ENCODE measurements at places on chromosomes 4 and X.
A peak's percentile ranks its signal among the peaks of the same experiment; 100 is the strongest.

- no peak for DNase-seq
These were observed at the start of gene DCLK2 for GRCh38 chr4:150078041-150078578. Gene DCLK2 (plus strand): TSS chr4:150078445. CDS start chr4:150079028, 583 bp downstream.

DNA sequence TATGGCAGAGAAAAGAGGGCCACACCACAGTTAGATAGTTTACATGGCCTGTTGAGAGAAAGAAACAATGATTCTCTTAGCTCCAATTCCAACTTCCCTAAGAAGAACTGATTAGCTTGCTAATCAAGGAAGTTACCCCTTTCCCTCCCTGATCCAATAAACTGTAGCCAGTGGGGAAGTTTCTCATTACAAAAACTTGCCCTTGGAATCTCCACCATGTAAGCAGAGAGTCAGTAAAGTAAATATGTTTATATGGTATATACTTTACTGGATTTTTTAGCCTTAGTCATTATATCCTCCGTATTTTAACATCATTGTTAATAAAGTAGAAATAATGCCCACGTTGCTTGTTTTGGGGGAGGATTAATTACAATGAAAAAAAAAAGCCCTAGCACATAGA lies 7.7 kb upstream of the ADGRL3 start:
- DNase-seq = no peak

GRCh38 chr4:154332681-154333421 lies 158.7 kb downstream of the DCHS2 start:
- DNase-seq = peak; percentile 59

DNA sequence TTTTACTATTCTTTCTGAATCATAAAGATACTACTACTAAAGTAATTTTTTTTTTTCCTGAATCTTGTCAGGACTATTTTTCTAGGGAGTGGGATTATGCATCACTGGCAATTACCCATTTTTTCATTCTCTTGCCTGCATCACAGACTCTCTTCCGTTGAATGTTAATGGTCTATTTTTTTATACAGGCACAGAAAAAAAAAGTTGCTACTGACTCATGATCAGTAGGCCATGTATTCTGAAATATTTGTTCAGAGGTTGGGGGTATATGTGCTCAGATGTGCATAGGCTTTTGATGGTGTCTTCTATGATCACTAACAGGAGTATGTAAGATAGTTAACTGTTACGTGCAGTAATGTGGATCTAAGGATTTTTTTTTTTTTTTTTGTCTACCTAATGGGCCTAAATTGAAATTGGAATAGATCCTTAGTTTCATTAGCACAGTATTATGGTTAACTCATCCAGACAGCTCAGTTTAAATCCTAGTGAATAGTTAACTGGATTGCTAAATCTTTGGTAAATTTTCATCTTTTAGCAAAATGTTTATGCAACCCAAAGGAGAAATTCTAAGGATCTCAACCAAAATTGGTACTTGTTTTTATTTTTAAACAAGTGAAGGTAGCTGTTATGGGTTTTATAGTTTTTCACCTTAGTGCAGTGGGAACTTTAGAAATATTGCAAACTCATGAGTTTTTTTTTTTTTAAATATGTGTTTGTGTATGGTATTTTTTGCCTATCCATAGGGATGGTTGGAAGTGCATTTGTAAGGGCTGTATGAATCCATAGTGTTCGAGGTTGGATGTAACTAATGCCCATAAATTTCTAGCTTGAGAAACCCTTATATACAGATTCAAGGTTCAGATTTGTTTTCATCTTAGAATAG lies 12.1 kb downstream of the BMP2K start:
- no peak for DNase-seq

GRCh38 chr4:174120446-174121295 lies 162.8 kb downstream of the FBXO8 start:
- DNase-seq = peak; percentile 28

GRCh38 chrX:108127152-108127551 lies 35.6 kb downstream of the ATG4A start:
- no peak for DNase-seq

DNA sequence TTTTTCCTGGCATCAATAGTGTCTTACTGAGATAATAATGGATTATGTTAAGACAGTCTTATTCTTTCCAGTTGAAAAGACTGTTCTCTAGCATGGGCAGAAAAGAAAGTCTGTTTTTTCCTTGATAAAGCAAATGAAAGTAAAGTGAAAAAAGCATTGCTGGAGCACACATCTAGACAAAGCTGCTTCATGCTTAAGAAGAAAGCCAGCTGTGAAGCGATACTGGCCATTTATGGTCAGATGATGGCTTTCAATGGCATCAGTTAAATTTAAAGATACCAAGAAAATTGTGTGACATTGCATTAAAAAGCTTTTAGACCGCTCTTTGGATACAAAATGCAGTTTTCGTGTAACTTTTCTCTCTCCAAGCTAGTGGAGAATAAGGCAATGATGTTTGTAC lies 242.1 kb upstream of the TRAM1L1 start:
- DNase-seq = no peak

GRCh38 chr4:59314637-59315036 lies 1885.5 kb upstream of the ADGRL3 start:
- DNase-seq = no peak

Measured in CD4-positive, alpha-beta T cell treated with Interleukin-1 beta for 1 hour (primary cell).